ENCODE measurements at places on chromosomes 2 and 18.

GRCh38 chr2:114201781-114202180 is 240.7 kb upstream of the DPP10 start:
- peak; percentile 23 for DNase-seq

- DNase-seq, result no peak
Measured at GRCh38 chr18:6722690-6723089, 6.8 kb upstream of the ARHGAP28 start.

GRCh38 chr2:149877913-149878312 is 290.3 kb upstream of the MMADHC start:
- no peak for DNase-seq

- DNase-seq, result no peak
Measured at GRCh38 chr2:171191021-171191420, 30.3 kb upstream of the TLK1 start.

GRCh38 chr2:86073225-86073624 is 32.5 kb downstream of the POLR1A start:
- DNase-seq, result no peak

DNA sequence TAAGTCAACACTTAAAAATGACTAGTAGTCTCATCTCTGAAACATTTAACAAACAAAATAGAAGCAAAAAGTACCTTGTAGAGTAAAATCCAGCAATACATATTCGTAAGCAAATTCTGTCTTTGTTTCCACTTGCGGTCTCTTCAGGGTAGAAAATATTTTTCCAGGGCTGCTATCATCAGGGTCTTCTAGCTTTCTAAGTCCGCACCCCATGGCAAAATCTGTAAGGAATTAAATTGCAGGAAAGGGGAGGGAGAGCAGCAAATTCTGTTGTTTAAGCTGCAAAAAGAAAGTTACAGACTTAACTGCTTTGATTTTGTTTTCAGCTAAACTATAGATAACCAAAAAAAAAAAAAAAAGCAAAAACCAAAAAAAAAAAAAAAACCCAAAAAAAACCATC is at the start of gene RFTN2:
Gene RFTN2 (minus strand): TSS at position 342 of the 400 bp plus-strand sequence. CDS start 129 bp downstream, at position 213.
- no peak for DNase-seq
